Neural progenitor cell (in vitro differentiated cells): ENCODE measurements at places on chromosomes 7 and 10.

DNA sequence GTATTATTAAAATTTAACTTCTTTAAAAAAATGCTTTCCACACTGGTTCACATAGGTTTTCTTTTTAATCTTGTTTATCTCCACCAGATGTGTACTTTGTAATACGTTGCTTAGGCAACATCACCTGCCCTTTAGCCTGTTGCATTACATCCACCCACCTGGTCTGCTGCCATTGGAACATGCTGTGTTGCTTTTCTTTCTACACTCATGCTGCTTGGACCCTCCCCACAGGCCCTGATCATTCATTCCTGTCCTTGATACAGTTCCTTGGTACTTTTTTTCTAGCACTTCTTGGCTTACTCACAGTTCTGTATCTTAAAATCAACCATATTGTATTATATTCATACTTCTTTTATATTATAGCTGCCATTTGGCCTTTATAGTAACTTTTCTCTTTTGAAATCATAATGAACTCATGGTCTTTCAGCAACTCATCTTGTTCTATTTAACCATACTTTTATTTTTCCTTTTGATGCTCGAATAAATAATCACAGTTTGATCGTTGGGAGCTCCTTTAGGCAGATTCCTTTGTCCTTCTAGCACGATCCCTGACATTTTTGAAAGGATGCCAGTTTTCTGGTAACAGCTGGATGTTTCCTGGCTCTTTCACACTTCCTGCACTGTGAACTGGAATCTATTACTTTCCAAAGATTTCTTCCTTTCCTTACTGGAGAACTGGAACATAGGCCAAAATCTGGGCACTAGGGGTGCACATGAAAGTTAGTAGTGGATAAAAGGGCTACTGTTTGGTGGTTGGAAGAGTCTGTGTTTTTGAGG, 125.1 kb downstream of the CDK14 start:
- no peak for DNase-seq

DNA sequence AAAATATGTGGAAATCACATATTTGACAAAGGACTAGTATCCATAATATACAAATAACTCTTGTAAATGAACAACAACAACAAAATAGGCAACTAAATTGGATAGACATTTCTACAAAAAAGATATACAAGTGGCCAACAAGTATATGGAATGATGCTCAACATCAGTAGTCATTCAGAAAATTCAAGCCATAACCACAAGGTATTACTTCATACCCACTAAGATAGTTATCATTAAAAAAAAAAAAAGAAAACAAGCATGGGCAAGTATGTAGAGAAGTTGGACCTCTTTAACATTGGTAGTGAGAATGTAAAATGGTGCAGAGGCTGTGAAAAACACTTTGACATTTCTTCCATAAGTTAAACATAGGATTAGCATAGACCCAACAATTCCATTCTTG, 80.8 kb downstream of the CYP26A1 start:
- no peak for DNase-seq

- DNase-seq: peak; percentile 47
Observed at GRCh38 chr7:69643708-69644445, 45.6 kb downstream of the AUTS2 start.

GRCh38 chr10:86371691-86372090, 5.1 kb upstream of the GRID1 start:
- no peak for DNase-seq

- no peak for DNase-seq
Observed at GRCh38 chr10:88027570-88027969, 164.1 kb downstream of the PTEN start.

- no peak for DNase-seq
Observed at GRCh38 chr7:54705436-54705835, 53.6 kb downstream of the SEC61G start.

GRCh38 chr10:132590752-132591121, 53.1 kb downstream of the INPP5A start:
- DNase-seq: no peak

GRCh38 chr10:58734116-58734515, 221.4 kb downstream of the BICC1 start:
- no peak for DNase-seq

GRCh38 chr7:31490796-31491314, 23.0 kb upstream of the ITPRID1 start:
- DNase-seq: no peak

GRCh38 chr10:125154529-125154928, 5.8 kb downstream of the CTBP2 start:
- DNase-seq: no peak

DNA sequence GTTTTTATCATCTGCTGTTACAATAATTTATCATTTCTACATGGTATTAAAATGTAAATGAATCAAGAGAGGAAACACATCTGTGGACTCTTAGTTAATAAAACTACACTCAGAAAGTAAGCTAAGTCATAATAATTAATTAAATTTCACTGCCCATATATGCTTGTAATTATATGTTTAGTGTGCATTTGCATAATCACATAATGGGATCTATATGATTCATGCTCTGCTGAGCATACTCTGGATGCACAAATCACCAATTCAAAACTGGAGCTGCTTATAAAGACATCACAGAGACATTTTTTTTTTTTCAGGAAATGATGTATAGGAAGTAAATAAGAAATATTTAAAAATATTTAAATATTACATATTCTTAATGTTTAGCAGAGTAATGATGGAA, 151.6 kb upstream of the STEAP4 start:
- no peak for DNase-seq

GRCh38 chr10:87045434-87045938, 25.4 kb downstream of the FAM25A start:
- DNase-seq: no peak

DNA sequence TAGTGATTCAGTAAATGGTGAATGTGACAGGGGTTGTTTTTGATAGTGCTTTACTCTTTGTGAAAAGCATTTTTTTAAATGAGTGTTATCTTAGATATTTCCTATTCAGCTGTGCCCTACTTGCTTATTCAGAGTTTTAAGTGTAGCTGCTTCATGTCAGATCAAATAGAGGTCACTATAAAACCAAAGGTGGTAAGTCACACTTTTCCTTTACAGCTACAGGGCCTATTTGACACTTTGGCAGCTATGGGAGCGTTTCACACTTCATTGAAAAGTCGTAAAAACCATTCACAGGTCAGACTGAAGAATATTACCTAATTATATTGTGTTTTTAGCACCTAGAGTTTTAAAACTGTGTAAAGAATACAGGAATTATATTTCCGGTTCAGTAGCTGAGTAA, 67.3 kb downstream of the ANKIB1 start:
- DNase-seq: no peak

DNA sequence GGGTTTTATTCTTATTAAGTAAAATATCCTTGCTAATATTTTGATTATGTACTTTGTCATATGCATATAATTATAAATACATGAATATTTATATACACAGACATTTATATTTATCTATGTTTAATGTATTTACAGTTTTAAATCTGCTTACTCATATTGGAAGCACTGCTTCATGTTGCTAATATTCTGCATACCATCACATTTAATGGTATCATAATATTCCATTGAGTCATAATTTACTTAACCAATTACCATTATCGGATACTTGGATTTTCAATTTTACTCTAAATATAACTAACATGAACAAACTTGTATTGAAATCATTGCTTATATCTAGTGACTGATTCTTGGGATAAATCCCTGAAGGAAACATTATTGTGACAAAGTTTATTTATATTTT, 155.2 kb downstream of the MBL2 start:
- no peak for DNase-seq

DNA sequence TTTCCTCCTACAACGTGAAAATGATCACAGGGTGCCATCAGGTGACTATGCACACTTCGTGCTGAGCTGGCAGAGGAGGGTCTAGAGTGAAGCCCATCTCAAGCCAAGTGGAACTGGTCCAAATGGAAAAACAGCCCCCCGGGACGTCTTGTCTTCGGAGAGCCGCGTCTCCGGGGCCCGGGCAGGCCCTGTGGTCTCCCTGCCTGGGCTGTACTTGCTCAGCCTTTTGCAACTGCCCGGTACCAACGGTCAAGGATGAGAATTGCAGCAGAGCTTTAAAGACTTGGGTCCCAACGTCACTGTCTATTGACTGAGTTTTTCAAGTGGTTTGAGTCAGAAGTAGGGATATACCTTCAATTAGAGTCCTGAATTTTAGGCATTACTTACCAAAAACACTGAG, 315.5 kb downstream of the PTPRN2 start:
- DNase-seq: no peak

GRCh38 chr10:129531195-129531968, 64.3 kb downstream of the MGMT start:
- peak; percentile 48 for DNase-seq

- peak; percentile 66 for DNase-seq
Observed at GRCh38 chr10:80356989-80357850, 639 bp downstream of the DYDC2 start.

GRCh38 chr7:12553416-12553815, 17.1 kb upstream of the SCIN start:
- DNase-seq: no peak

DNA sequence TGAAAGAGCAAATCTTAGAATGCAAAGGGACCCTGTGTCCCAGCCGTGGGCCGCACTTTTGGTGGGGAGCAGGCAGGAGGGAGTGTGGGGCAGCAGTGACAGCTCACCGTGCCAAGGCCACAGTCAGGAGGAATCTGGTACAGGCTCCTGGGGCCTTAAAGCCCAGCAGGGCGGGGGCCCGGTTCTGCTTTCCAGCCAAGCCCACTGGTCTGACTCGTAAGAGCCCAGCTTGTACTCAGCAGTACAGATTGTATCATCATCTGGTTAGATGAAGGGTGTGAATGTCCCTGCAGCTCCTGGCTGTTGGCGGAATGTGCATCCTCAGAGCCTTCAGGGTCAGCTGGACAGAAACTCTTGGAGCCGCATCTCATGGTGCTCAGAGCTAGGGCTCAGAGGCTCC, 30.5 kb upstream of the TRIM8 start:
- no peak for DNase-seq

DNA sequence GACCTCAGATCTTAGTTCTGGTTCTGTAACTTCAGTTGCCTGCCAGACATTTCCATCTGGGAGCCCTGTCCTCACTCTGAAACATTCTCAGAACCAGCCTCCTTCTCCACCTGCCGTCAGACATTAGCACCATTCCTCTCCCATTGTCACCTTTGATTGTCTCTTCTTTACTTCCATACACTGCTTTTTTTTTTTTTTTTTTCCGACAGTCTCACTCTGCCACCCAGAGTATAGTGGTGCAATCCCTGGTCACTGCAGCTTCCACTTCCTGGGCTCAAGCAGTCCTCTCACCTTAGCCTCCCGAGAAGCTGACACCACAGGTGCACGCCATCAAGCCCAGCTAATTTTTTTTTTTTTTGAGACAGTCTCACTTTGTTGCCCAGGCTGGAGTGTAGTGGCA, 21.1 kb upstream of the HIPK2 start:
- DNase-seq: no peak

- peak; percentile 79 for DNase-seq
Observed at GRCh38 chr7:151010307-151011096, 13.8 kb downstream of the ATG9B start.

DNA sequence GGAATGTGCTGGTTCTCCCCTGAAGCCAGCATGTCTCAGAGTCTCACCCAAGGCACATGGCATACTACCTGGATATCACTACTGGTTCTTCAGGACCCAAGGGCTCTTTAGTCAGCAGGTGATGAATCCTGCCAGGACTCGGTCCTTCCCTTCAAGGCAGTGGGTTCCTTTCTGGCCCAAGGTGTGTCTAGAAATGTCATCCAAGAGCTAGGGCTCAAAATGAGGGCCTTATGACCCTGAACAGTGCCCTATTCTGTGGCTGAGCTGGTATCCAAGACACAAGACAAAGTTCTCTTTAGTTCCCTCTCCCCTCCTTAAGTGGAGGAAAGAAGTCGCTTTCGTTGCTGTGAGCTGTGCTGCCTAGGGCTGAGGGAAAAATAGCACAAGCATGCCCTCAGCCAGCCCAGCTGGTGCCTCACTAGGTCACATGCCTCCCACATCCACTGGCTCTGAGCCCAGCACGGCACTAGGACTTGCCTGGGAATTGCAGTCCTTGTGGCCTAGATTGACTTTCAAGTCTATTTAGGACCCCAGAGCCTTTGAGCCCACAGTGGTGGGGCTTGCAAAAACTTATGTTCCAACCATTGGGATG, 106.0 kb downstream of the BMS1 start:
- no peak for DNase-seq

GRCh38 chr7:48337781-48338180, 166.5 kb downstream of the ABCA13 start:
- DNase-seq: no peak

- no peak for DNase-seq
Observed at GRCh38 chr10:76255241-76255640, 823.8 kb downstream of the LRMDA start.

DNA sequence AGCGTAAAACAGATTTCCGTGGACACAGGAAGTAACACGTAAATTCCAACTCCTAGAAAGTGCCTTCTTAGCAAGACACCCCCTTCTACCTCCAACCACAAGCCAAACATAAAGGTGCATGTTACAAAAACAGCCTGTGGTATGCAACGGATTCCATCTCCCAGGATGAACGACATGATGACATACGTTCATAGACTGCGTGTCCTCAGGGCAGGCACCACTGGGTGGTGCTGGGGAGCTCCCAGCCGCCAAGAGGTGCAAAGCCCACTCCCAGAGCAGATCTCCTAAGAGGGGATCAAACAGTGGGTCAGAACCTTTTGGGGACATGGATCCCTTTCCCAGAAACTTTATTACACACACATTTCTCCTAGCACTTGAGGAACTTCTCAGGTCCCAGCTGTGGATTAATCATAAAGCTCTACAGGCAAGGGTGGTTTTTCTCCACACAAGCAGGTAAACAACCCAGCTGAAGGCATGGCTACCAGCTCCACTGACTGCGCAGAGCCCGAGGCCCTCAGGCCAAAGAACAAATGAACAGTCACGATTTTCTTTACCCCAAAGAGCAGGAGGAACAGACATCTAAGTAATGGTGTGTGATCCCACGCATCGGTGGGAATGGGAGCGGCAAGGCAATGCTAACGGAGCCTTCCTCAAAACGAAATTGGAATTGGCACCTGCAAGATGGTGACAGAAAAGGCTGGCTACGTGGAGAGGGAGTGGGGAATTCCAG, 13.8 kb downstream of the PSAP start:
- peak; percentile 65 for DNase-seq

DNA sequence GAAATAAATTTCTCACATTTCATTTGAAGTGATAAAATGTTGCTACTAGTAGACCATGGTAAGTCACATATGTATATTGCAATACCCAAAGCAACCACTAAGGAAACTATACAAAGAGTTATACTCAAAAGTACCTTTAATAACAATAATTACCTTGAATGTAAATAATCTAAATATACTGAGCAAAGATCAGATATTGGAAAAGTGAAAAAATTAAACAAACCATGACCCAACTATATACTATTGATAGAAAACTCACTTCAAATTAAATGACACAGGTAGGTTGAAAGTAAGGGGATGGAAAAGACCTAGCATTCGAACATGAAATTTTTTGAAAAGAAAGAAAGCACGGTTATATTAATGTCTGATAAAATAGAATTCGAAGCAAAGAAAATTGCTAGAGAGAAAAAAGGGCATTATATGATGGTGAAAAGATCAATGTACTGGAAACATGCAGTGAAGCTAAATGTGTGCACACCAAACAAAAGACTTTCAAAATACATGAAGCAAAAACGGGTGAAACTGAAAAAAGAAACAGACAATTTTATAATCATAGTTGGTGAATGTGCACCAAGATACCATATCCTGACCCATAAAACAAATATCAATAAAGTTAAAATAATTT, 29.1 kb downstream of the TFPI2 start:
- no peak for DNase-seq

- no peak for DNase-seq
Observed at GRCh38 chr10:43440463-43441134, 3.7 kb downstream of the ZNF487 start.
